ENCODE measurements at places on chromosomes 11 and 22.

DNA sequence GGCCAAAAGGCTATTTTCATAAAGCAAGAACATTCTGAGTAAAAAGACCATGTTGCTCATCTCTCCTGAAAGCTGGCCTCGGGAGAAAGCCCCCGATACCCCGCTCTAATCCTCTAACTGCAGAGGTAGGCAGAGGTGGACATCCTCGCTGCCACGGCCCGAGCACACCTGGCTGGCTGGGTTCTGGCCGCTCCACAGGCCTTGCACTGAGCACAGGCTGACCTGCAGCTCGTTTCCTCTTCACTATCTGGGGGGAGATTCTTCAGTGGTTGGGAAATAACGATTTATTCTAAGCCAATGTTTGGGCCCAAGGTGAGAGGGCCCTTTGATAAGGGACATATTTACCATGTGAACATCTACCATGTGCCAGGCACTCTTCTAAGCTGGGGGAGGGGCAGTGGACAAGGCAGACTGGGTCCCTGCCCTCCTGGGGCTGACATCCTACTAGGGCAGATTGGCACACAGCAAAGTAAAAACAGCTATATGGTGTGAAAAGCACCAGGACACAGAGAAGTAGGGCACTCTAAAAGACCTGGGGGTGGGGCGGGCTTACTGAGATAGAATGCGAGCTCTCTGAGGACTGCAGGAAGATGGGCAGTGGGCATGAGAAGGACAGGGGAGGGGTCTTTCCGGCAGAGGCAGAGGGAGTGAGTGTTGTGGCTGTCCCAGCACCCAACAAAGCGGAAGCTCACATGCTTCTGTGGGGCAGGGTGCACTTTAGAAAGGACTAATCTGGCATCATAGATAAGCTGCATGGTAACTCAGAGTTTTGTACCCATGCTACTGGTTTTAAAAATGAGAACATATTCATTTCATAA lies 65.5 kb upstream of the ARFGAP3 start:
- DNase-seq = no peak

DNA sequence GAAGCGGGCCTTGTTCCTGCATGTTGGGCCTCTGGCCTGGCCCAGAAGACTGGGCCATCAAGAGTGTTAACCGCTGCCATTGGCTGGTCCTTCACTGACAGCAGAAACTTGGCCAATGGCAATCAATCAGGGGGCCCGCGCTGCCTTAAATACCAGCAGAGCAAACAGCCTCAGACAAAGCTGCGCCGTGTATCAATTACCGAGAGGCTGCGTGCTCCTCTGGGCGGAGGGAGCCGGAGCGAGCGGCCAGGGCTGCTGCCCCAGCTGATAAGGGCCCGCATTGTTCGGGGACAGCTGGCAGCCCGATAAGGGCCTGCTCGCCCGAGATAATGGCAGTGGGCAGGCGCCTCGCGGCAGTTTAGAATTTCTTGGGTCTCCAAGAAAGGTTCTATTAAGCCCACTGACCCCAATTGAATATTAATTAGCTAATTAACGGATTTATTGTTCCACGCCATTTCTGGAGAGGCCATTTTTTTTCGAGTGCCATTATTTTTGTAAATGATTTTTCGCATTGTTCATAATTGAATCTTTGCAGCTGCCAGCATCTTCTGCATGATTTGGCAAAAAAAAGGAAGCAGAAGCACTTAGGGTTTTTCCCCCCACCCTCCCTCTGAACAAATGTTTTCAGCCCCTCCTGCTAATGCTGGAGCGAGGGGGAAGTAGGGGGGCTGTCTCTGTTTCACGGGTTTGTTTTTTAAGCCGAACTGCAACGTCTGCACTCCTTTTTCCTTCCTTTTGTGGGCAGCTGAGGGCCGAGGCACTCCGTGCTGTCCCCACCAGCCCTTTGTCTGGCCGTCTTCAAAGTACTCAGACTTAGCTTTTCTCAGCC lies 37.6 kb upstream of the RIC3 start:
- DNase-seq = no peak

DNA sequence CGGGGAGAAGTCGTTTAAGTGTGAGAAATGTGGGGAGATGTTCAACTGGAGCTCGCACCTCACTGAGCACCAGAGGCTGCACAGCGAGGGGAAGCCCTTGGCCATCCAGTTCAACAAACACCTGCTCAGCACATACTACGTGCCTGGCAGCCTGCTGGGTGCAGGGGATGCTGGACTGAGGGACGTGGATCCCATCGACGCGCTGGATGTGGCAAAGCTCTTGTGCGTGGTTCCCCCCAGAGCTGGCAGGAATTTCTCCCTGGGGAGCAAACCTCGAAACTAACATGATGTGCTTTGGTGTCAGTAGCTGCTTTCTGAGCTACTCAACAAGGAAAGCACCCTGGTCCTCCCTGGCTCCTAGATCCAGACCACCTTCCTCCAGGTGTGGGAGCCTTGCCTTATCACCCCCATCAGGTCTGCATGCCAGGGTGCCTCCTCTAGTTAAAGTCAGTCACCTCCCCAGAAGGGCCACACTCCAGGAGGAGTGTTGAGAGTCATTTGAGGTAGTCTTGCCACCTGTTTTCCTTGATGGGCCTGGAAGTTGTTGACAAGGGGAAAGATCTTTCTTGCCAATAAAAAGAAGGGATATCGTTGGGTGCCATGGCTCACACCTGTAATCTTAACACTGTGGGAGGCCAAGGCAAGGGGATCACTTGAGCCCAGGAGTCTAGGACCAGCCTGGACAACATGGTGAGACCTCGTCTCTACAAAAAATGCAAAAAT lies 12.9 kb downstream of the ZNF74 start:
- no peak for DNase-seq

- no peak for DNase-seq
Measured at GRCh38 chr11:22521226-22521625, 104.4 kb downstream of the FANCF start.

- DNase-seq = no peak
Measured at GRCh38 chr22:47292546-47293320, 530.3 kb downstream of the TBC1D22A start.

DNA sequence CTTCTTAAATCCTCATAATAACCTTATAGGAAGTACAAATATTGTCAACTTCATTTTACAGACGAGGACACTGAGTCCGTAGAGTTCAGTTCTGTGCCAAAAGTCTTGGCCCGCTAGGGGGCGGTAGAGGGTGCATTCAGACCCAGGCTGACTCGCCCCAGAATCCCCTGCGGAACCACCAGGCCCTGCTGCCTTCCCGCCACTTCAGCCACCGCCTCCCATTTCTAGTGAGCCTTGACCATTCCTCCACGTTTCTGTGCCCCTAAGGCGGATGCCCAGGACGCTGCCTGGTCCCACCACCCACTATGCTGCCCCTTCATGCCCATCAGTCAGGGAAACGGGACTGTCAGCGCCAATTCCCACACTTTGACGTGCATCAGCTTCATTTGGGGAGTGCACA lies 19.1 kb downstream of the SYT13 start:
- no peak for DNase-seq

DNA sequence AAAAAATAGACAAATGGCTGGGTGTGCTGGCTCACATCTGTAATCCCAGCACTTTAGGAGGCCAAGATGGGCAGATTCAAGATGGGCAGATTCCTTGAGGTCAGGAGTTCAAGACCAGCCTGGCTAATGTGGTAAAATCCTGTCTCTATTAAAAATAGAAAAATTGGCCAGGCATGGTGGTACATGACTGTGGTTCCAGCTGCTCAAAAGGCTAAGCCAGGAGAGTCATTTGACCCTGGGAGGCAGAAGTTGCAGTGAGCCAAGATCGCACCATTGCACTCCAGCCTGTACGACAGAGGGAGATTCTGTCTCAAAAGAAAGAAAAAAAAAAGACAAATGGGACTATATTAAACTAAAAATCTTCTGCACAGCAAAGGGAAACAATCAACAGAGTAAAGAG lies 55.4 kb downstream of the USP35 start:
- no peak for DNase-seq

GRCh38 chr11:61163714-61164605 lies 2.7 kb upstream of the VPS37C start:
- no peak for DNase-seq

DNA sequence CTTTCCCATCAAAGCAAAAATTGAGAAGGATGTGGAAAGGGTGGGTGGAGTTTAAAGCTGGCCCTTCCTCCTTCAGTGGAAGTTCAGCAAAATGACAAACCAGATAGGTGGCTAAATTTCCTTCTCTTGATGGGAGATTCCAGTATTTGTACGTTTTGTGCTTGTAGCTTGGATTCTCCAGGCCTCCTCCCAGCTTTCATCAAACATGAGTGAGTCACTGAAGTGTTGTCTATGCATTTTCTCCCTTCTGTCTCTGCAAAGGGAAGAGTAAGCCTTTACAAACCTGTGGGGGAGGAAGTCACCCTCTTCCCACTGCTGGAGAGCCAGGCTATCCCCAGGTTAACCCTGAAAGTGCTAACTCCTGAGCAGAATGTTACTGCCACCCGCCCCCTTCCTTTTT lies 6.4 kb downstream of the MARK2 start:
- DNase-seq = no peak

GRCh38 chr11:70360211-70360610 lies 38.1 kb upstream of the CTTN start:
- no peak for DNase-seq

DNA sequence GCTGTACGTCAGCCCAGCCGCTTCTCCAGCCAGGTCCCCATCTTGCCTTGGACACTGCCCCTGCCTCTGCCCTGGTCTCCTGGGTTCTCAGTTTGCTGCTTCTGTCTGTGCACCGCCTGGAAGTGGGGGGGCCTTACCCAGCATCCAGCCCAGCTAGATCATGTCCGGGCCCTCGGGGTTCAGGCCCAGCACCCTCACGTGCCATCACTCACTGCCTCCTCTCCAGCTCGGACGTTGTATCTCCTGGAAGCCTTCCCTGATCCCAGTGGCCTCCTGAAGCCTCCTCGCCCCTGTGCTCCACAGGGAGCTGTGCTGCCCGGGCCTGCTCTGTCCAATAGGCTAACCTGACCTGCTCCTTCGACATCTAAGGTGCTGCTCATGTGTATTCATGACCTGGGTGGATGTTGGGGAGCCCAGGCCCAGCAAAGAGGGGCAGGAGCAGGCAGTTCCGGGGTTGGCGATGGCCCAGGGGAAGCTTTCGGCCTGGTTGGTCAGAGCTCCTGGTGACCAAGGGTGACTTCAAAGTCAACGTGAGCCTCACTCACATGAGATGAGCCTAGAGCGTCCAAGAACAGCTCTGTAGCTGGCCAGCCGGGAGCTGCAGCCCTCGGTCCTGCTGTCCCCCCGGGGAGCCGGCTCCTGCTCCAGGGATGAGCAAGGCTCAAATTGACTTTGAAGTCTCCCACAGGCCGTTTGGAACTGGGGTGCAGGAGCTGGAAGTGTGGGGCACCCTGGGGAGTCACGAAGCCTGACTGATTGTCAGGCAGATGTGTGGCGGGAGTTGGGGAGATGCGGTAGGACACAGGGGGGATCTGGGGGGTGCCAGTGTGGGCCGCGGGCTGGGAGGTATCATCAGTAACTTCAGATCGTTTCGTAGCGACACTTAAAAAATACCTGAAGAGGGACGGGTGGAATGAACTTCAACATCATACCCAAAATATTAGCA lies 5.2 kb upstream of the ASCL2 start:
- DNase-seq = no peak

GRCh38 chr11:980438-981357 lies 55.0 kb downstream of the AP2A2 start:
- no peak for DNase-seq

- DNase-seq = no peak
Measured at GRCh38 chr22:47570300-47570685, 807.8 kb downstream of the TBC1D22A start.

- DNase-seq = no peak
Measured at GRCh38 chr22:33529424-33530113, 390.7 kb downstream of the LARGE1 start.

GRCh38 chr11:59614277-59615119 lies 1.1 kb downstream of the OSBP start:
- no peak for DNase-seq

Measured in activated T-helper 1 cell treated with anti-CD3 and anti-CD28 coated beads, Interleukin-2, amount 50 U/mL, for 16 hours (primary cell).